T-cell (primary cell): ENCODE measurements at places on chromosomes 5 and 9.

DNA sequence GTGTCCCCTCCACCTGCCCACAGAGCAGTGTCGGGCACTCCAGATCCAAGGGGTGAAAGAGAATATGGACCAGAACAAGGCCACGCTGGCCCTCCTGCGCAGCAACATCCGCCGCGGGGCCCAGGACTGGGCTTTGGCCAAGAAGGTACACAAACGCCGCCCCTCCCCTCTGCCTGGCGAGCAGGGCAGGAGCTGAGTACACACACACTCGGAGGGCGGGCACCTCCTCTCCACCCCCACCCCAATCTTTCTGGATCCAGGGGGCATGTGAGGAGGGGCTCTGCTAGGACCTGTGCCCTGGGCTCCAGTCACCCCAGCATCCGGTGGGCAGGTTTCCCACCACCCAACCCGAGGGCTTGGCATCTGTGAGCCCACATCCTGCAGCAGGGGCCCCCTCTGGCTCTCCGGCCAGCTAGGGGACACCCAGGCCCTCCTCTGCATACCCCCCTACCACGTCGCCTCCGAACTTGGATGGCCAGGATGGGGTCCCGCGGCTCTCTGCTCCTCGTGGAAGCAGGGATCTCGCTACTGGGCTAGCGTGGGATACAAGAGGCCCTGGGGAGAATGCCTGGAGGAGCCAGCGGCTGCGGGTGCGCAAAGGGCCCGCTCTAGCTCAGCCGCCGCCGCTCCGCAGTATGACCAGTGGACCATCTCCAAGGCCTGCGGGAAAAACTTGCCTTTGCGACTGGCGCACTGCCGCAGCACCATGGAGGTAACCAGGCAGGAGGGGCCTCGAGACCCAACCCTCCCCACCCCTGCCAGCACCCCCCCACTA is 3.1 kb downstream of the CCDC183 start:
- no peak for DNase-seq

- no peak for DNase-seq
These were observed 29.0 kb upstream of the GGTA1 start for GRCh38 chr9:121528642-121529041.

DNA sequence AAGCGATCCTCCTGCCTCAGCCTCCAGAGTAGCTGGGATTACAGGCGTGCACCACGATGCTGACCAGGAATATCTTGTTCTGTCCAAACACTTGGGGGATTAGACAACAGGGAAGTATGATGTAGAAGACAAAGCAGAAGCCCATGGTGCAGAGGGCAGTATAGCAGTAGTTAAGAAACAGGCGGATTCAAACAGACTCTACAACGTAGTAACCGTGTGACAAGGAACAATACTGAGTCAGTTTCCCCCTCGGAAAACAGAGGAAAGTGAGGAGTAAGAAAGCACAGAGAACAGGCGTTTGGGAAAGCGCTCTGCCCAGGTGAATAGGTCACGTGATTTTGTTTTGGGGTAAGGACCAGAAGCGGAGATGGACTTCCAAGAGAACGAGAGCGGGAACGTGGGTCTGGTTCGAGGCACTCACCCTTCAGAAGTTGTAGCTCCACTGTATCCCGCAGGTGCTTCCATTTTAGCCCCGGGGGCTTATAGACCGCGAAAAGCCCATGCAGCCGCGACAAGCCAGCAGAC is 306 bp downstream of the TRUB2 start:
- no peak for DNase-seq

DNA sequence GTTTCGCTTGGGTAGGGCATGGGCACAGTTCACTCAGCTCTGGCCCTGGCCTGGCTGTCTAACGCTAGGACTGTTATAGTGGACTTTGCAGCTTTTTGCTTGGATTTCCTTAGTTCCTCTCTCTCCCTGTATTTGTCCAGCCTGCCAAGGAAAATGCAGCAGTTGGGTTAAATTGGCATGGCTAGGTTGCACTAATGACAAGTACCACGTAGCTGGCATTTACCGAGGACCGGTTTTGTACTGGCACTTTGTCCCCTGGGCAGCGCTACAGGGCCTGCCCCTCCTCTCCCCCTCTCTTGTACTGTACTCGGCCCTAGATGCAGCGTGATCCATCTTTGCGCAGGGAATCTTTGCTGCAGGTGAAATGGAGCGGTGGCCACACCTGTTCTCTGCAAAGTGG is 2.4 kb downstream of the WDR5 start:
- no peak for DNase-seq

- DNase-seq: no peak
These were observed 649.0 kb downstream of the PTPRD start for GRCh38 chr9:9963841-9964240.

DNA sequence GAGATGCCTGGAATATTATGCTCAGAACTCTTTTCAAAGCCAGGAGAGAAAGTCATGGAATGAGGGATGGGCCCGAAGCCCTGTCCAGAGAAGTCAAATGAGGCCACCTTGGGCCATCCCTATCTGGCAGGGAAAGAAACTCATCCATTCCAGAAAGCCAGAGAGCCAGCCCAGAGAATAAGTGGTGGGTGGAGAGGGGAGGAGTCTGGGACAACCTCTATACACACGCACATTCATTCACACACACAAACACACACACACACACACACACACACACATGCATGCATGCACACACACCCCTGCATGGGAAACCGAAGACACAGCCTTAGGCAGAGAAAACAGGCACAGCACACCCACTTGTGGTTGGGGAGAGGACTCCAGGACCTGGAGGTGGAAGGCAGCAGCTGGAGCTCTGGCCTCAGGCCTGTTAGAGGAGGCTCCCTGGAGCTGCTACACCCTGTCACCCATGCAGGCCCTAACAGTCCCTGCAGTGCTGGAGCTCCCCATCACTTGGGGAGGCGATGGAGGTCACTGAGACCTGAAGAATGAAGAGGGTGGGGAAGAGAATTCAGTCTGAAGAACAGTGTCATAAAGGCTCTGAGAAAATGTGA is 38.0 kb downstream of the TGFBI start:
- no peak for DNase-seq

DNA sequence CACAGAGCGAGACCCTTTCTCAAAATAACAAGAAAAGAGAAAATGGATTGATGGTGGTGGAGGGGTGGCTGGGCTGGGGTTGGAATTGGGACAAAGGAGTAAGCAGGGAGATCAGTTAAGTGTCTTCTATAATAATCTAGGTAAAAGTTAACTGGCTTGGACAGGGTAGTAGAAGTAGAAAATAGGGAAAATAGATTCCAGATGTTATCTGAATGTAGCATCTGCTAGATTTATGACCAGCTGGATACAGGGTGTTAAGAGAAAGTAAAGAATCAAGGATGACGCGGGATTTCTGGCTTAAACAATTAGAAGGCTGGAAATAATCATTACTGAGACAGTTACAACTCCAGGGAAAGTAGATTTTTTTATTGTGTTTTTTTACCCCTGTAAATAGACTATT is 13.0 kb downstream of the PPP6C start:
- no peak for DNase-seq

DNA sequence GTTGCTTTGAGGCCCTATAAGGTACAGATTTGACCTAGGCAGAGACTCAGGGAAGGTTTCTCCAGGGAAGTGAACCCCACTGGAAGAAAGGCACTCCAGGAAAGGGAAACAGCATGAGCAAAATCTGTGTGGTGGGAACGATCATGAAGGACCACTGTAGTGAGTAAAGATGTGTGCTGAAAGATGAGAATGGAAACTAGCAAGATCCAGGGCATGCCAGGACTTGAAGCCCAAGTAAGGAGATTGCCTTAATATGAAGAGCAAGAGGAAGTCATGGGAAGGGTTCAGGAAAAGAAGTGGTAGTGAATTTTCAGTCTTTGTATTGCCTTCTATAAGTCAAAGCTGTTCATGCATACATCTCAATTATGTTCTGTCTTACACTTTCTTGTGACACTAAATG is 55.2 kb upstream of the SLIT3 start:
- no peak for DNase-seq

DNA sequence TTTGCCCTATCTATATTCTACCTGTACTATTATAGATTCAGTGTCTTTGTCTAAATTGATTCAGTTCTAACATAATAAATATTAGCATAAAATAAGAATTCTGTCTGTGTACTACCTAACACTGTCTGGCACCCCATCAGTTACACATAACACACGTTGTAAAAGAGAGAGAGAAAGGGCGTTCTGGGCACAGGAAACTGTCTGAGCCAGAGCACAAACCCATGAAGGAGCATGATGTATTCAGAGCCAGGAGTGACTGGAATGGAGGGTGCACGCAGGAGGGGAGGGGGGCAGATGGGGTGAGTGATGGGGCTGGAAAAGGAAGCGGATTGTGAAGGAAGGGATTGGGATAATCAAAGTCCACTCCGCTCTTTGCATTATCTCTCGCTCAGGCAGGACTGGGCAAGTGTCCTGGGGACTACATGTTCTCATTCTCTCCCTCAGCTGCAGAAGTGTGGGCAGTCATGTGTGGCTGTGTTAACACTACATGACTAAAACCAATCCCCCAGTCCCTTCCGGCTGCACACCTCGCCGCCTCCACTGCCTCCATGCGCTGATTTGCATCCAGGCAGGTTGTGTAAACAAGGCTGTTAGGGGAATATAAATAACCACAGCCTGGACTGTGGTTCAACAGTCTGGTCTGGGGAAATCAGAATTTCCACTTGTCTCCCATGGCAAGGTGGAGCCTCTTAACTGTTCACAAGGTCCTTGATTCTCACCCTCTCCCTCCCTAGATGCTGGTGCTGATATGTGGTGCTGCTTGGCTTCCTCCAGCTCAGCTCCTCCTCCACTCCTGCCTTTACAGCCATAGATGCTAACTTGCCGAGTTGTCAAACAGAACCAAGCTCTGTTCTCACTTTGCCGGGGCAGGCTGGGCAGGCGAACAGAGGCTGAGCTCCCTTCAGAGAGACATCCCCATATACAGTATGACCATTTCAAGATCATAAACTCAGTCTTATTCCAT is 367.5 kb upstream of the BRINP1 start:
- no peak for DNase-seq

- DNase-seq: no peak
These were observed 220.3 kb downstream of the ENC1 start for GRCh38 chr5:74420220-74420619.

DNA sequence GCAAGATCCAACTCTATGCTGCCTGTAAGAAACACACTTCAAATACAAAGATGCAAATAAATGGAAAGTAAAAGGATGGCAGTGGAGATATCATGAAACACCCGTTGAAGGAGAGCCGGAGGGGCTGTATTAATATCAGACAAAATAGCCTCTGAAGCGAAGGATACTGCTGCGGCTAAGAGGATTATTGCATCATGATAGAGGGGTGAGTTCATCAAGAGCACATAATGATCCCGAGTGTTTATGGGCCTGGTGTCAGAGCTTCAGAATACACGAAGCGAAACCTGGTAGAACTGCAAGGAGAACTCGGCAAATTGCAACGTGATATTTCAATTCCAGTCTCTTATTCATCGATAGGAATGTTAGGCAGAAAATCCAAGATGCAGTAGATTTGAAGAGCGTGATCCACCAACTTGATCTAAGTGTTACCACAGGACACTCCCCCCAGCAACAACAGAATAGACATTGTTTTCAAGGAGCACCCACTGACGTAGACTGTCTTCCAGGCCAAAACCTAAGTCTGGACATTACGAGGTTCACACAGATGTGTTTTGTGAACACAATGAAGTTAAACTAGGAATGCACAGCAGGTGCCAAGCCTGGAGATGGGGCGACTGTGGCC is 27.7 kb upstream of the QSOX2 start:
- no peak for DNase-seq

DNA sequence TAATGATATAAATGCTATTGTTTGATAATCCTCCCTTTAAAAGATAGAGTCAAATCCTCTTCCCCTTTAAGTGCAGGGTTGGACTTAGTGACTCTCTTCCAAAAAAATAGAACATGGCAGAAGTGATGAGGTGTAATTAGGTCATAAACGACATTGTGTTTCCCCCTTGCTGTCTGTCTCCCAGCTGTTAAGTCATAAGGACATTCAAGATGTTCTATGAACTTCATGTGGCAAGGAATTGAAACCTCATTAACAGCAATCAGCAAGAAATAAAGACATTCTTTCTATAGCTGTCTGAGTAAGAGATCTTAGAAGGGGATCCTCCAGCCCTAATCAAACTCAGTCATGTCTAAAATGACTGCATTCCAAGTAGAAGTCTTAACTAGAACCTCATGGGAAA is 3.3 kb upstream of the SLC25A46 start:
- no peak for DNase-seq

DNA sequence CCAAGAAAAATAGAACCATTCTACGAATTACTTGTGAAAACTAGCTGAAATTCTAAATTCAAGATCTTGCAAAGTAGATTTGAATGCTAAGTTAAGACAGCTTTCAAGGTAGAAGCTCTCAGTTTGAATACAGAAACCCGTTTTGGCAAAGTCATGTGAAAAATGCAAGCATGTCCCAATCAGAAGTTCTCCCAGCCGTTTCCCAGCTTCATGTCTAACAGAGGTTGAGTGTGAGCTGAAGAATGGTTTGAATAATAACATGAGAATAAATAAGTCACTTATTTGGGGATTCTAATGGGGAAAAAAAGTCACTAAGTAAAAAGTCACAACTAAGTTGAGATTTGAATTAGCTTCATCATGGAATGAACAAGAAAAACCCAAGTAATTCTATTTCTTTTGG is 152.5 kb upstream of the MAP3K1 start:
- DNase-seq: no peak

GRCh38 chr5:50441493-50441955 is 436 bp upstream of the EMB start:
- DNase-seq: no peak

DNA sequence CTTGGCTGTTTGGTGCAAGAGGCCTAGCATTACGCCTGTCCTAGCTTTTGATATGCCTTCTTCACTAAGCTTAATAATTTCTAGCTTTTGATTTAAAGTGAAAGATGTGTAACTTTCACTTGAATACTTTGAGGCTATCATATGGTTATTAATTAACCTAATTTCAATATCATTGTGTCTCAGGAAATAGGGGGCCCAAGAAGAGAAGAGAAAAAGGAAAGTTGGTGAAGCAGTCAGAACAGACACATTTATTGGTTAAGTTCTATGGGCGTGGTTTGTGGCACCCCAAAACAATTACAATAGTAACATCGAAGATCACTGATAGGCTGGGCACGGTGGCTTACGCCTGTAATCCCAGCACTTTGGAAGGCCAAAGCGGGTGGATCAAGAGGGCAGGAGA is 40.9 kb upstream of the F2RL2 start:
- no peak for DNase-seq

- DNase-seq: no peak
These were observed 186.1 kb downstream of the C9orf152 start for GRCh38 chr9:110021891-110022290.

DNA sequence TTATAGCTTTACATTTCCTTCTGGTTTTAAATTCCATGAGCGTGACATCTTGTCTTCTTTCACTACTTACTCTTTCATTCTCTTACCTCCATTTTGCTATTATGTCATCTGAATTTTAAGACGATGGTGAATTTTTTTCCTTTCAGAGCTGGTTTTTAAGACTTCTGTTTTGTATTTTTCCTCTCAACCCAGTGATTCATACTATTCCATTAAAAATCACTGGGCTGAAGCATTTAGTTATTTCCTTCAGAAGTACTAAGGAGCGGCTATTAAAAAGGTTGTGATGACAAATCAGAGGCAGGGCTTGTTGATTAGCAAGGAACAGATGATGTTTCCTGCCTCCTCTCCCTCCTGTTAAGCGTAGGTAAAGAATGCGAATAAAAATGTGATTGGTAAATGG is 16.5 kb downstream of the AGXT2 start:
- no peak for DNase-seq

- DNase-seq: no peak
These were observed 12.6 kb downstream of the ZNF462 start for GRCh38 chr9:106875529-106875928.

GRCh38 chr5:143078313-143078712 is 308.1 kb downstream of the ARHGAP26 start:
- DNase-seq: no peak

- DNase-seq: no peak
These were observed 53.3 kb upstream of the ANGPTL2 start for GRCh38 chr9:127175764-127176163.

GRCh38 chr9:34446468-34446891 is 11.9 kb downstream of the FAM219A start:
- DNase-seq: no peak
